ENCODE measurements at places on chromosomes 2 and 18.
A peak's percentile ranks its signal among the peaks of the same experiment; 100 is the strongest.

- no peak for DNase-seq
These were observed 22.0 kb downstream of the FAM98A start for GRCh38 chr2:33577084-33577483.

DNA sequence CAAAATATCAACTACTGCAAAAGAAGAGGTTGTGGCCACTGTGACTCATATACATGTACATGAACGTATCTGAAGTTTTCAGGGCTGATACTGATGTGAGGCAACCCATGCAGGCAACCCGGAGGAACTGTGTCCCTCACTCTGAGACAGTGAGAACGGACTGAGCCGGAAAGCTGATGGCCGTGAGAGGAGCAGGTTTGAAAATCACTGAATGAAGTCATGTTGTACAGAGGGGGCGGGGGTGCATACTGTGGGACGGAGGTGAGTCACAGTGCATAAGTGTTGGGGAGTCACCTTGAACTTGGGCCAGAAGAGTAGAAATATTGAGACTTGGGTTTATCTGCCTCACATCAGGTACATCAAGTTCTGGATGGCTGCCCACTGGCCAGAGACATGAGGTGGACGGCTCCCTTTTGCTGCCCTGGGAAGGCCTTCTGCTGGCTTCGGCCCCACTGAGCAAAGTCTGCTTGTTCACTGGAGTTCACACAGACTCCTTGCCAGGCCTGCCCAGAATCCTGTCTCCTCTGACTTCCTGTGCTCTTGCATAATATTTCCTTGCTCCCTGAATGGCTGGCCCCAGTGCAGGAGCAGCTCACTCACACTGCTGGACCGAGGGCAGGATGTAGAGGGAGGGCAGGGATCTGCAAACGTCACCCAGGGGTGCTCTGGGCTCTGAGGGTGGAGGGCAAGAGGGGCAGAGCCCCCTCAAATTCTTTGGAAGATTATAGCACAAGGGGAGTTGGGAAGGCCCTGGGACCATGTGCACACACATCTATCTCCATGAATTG, 18.1 kb downstream of the EPAS1 start:
- no peak for DNase-seq

GRCh38 chr18:28657961-28658360, 481.0 kb upstream of the CDH2 start:
- DNase-seq = no peak

DNA sequence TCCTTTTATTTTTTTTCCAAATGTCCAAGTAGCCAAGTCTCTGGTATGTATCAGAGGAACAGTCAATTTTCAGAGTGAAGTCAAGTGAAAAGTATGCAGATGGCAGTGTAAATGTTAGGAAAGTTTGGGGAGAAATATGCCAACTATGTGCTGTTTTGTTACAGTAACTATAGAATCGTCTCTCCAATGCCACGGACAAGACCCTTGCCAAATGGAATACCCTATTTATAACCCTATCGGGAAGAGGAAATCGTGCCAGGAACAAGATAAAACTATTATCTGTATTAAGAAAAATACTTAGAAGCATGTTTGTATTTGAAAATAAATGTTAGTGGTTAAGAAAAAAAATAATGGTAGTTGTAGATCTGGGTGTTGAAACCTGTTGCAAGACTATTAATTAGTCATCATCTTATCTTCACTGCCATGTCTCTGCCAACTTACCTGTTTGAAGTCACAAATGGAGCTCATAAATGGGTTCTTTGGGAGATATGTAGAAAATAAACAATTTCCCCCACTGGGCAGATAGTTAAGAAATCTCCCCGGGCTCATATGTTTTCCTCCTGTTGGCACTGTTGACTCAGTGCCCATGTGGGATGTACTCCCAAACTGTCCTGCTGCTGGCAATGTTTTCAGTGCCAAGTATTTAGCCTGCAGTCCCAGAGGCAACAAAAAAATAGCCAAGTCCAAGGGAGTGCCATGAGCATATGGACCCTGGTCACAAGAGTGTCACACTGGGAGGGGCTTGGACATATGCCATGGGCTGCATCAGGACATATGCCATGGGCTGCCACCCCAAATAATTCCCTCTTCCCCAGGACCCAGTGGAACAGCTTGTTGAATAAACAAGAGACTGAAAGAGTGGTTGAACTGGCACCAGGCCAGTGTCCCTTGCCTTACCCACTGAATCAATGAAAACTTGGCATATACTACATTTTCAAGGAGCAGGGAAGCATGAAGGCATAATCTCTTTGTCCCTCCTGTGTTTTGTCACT, 366.9 kb downstream of the OSR1 start:
- peak; percentile 60 for DNase-seq
